ENCODE measurements at places on chromosomes 11 and 22.
A peak's percentile ranks its signal among the peaks of the same experiment; 100 is the strongest.

GRCh38 chr11:117096201-117096991, 1.8 kb downstream of the SIK3 start:
- DNase-seq: no peak

DNA sequence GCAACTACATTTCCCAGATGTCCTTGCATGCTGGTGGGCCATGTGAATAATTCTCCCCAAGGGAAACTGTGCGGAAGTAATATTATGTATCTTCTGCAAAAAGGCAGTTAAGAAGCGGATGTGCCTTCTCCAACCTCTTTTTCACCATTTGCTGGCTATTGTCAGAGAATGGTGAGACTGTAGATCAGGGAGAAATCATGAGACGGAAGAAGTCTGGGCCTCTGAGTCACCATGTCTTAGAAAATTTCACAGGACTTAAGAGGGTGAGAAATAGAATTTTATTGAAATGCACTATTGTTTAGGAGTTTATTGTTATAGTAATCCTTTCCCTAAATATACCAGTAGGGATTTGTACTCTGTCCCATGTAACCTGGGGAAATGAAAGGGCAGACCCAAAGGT, 298.7 kb upstream of the ZC3H12C start:
- DNase-seq: no peak

GRCh38 chr22:19398206-19398605, 33.3 kb downstream of the HIRA start:
- no peak for DNase-seq

GRCh38 chr11:7436657-7437056, 48.6 kb upstream of the OLFML1 start:
- DNase-seq: no peak

DNA sequence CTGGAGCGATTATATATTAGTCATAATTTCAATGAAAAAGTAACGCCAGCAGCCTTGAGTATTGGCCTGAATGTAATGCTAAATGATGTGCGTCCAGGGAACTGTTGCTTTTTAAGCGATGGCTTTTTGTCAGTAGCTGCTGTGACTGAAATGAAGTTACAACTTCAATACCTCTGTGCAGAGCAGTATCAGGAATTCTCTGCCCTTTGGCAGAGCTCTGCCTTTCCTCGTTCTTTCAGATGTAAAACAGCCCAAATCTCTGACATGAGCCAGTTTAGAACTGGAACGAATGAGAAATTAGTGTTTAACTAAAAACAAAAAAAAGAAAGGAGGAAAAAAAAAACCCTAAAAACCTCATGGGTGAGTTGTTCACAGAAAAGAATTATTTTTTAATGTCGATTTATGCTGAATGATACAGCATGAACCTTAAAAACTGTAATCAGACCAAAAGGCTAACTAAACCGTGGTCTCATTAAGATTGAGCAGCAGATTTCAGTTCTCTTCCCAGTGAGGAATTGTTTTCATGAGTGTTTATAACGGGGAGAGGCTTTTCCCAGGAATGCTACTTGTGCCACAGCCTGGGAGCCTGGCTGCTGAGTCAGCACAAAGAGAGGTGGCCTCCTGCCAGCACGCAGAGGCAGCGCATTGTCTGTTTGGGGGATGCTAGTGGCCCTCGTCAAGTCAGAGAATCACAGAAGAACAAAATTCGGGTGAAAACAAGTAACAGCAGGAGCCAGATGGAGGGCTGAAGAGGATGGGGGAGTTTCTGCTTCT, 146.2 kb upstream of the RASSF10 start:
- no peak for DNase-seq

GRCh38 chr22:41364955-41365354, 16.8 kb upstream of the TEF start:
- no peak for DNase-seq

DNA sequence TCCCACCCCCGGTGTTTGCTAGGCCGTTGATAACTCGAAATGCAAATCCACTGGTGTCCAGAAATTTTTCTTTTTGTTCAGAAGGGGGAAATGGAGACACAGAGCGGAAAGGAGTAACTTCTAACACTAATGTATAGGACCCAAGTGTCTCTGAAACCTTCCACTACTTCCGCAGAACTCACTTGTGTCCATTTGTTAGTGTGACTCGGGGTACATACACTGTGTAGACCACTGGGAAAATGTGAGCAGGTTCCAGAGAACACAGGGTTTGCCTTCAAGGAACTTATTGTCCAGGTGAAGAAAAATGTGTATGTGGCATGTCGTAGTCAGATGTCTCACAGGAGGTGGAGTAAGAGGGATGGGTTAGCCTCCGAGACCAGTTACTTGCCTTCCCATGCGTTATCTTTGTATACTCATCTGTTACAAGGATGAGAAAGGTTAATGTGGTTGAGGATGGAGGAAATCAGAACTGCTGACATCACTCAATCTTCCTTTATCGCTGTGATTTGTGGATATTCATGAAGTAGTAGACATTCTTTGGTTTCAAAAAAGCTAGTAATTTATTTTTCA, 857 bp downstream of the ARCN1 start:
- DNase-seq: no peak

DNA sequence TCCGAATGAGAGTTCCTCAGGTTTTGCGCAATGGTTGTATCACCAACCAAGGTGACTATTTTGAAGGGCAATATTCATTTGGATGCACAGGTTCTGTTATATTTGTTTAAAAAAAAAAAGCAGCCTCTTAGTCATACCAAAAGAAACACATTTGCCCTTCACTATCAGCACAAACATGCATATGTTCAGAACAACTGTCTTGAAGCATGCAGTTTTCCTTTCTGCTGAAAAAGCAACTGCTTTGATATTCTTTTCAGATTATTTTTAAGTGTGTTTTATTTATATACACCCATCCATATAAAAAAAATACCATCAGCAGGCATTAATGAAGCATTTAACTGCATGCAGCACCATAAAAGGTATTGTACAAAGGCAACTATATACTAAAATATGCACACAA, 67.8 kb downstream of the RBFOX2 start:
- no peak for DNase-seq

DNA sequence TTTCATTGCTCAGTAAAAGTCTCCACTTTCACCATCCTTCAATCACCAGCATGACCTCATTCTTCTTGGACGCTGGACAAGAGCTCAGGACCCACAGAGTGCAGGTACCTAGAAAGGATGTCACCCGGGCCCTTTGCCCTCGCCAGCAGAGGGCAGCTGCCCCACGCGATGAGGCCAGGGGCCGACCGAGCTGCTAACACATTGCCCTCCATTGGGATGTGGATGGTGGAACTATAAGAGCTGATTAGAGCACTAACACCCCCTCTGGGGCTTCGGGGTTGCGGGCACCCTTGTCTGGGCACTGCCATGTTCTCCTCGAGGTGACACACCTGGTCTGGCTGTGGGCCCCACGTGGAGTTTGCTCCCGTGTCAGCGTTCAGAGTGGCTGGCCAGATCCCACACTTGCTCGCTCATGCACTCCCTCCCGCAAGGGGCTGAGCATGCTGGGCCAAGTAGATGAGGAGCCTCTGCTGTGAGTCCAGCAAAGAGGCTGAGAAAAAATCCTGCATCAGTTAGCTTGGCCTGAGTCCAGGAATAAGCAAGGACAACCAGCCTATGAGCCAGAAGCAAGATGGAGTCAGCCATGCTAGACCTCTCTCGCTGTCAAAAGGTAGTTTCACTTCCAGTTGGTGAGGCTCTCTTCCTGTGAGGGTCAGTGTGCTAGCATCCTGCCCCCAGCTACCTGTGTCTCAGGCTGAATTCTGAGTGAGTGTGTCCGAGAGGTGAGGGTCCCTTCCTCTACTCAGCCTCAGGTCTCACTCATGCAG, 9.8 kb downstream of the KRTAP5-6 start:
- DNase-seq: no peak

- DNase-seq: no peak
These were observed 44.0 kb downstream of the PARVA start for GRCh38 chr11:12421386-12421785.

- DNase-seq: no peak
These were observed 3.8 kb upstream of the SCGB1D1 start for GRCh38 chr11:62186195-62186594.

DNA sequence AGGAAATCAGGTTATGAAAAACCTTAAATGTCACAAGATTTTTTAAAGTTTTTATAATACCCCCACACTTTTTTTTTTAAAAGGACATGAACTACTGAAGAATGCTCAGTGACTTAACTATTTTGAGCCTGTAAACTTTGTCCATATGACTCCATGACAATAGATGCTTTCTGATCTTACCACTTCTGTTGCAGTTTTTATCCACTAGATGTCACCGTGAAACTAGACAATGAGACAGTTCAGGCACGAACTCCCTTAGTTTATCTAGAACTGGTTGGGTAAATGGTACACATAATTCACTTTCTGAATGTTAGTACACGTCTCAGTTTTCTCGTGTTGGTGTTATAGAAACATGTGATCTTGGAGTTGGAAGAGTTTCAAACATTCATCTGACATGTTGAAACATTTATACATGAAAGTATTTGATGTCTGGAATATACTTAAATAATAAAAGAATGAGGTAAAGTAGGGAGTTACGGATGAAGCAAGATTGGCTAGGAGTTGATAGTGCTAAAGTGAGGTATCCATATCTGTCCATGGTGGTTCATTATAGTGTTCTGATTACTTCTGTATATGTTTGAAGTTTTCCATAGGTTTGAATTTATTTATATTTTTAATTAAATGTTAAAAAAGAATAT, 8.1 kb downstream of the CCDC15 start:
- DNase-seq: no peak

GRCh38 chr22:50129121-50129736, 39.4 kb downstream of the MOV10L1 start:
- DNase-seq: no peak

DNA sequence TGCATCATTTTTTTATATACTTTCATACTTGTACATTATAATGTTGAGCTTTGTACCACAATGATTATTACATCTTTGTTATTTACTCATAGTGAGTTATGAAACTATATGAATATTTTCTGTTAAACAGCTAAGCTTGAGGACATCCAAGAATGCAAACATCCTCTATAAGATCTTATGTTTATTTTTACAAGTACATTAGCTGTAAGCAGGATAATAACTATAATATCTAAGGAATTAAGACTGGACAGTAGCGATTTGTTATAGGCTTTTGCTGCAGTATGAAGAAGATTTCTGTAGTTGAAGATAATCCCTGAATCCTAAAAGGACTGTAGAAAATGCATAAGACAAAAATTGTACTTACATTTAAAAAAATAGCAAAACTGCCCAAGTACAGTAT, 176.0 kb downstream of the METTL15 start:
- DNase-seq: no peak

DNA sequence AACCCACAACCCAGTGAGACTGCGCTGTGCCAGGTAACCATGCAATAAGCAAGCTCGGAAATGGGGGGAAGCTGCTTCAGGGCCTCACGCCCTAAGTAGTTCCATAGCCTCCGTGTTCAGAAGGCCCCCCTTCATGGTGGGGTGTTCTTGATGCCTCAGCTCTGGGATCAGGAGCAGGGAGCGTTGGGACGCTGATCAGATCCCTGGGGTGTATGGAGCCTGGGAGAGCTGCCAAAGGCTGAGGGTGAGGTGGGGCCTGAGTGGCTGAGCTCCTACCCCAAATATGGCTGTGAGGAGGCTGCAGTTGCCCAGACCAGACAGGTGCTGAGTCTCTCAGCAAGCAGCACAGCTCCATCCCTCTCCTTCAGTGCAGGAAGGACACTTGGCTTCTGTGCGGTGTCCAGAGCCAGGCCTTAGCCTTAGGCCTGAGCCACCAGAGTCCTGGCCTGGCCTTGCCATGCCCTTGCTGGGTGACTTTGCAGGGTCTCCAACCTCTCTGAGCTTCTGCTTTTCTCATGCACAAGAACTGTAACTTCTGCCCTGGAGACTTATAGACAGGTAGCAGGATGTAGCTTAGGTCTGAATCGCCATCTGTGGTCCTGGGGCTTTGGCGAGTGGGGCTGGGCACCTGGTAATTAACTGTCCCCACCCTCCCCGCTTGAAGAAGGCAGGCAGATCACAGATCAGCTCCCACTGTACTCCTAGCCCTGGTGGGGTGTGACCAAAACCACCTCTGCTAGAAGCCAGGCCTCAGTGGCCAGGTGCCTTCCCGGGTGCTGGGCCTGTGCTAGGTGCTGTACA, 5.3 kb downstream of the MMP11 start:
- DNase-seq: no peak

- DNase-seq: peak; percentile 88
These were observed 2.7 kb upstream of the CDC42BPG start for GRCh38 chr11:64846998-64847666.

DNA sequence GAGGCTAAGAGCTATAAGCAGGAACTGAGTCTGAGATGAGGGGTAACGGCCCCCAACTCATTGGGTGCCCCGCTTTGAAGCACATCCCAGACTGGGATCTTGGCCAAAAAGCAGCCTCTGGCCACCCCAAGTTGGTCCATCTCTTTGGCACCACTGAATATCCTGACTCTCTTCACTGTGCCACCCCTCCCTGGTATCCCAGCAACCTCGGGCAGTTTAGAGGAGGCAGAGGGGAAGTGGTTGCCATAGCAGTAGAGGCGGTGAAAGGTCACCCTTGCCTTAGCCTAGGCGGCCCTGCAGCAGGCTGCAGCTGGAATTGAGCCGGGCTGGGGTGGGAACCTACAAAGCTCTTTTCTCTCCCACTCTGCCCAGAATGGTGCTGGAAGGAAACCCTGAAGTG, 1.1 kb downstream of the PELI3 start:
- DNase-seq: no peak

GRCh38 chr22:28381429-28382167, 298.0 kb downstream of the TTC28 start:
- DNase-seq: no peak

DNA sequence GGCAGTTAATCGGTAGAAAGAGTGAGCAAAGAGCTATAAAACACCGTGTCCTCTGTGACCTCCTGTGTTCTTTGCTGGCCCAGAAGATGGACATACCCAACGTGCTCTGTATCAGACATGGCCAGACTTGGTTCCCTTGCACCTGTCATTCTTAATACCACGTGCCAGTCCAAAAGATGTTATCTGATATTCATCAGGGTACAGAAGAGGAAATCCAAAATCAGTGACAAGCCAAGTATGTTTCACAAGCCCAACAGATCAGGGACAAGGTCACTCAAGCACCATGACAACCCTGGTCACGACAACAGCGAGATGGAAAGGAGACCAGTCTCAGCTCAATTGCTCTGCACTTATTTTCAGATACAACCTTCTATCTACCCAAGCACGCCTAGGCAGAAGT, 3.4 kb downstream of the LRP4 start:
- DNase-seq: no peak

GRCh38 chr11:125270711-125271110, 106.2 kb downstream of the PKNOX2 start:
- no peak for DNase-seq

- DNase-seq: no peak
These were observed 241.9 kb downstream of the SOX6 start for GRCh38 chr11:16114431-16114830.

GRCh38 chr11:72924568-72925190, 110.5 kb downstream of the ATG16L2 start:
- DNase-seq: no peak

DNA sequence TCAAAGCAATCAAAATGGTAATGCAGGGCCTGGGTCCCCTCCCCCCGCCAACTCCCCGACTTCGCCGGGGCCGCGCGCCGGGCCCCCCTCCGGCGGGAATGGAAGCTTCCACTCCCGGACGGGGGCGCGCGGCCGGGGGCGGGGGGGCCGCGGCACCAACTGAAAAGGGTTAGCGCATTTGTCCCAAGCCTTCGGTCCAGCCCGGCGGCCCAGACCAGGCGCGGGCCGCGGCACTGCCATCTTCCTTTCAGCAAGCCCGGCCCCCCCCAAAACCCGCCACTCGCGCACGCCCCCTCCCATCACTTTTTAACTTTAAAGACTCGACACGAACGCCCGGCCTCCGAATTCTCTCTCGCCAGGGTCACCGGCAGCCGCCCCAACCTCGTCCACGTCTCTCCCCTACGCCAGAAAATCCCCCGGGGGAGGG, 2.8 kb downstream of the PHF21B start:
- DNase-seq: no peak
